ENCODE measurements at places on chromosomes 2 and 18.

- DNase-seq = no peak
Measured at GRCh38 chr18:79197531-79197930, 128.3 kb downstream of the ATP9B start.

- DNase-seq = no peak
Measured at GRCh38 chr18:29711932-29712331, 1330.6 kb downstream of the DSC3 start.

GRCh38 chr2:109408043-109408335 lies 205.8 kb downstream of the SEPTIN10 start:
- DNase-seq = no peak

- no peak for DNase-seq
Measured at GRCh38 chr18:13493725-13494124, 232.6 kb downstream of the FAM210A start.

GRCh38 chr2:39697454-39697853 lies 31.7 kb downstream of the TMEM178A start:
- DNase-seq = no peak

- DNase-seq = no peak
Measured at GRCh38 chr2:72988041-72988440, 70.7 kb downstream of the EMX1 start.

- DNase-seq = no peak
Measured at GRCh38 chr2:42147641-42148274, 21.4 kb upstream of the EML4 start.

GRCh38 chr18:55266981-55267380 lies 307.7 kb upstream of the CCDC68 start:
- DNase-seq = no peak

DNA sequence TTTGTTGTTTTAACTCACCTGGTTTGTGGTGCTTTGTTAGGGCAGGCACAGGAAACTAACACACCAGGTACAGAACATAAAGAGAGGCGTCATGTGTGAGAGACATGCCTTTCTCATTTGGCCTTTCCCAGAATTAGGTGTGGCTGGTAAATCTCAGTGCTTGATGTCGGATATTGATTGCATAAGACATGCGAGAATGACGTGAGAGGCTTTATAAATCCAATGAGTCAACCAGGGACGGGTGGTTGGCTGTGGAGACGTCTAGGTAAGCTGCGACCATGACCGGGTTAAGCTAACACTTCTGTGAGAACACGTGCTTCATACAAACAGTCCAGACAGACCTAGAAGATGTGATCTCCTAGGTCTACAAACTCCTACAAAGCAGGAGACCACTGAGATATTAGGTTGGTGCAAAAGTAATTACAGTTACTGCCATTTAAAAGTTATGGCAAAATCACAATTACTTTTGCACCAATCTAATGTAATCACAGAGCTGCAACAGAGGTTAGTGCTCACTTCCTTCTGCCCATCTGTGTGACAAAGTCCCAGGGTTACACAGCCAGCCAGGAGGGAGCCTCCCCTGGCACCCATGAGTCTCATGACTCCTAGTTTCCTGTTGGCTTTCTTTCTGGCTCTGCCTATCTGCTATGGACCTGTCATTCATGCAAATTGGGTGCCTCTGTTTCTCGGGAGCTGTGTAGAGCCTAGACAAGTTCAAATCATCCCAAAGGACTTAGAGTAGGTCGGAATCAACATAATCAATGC lies 98.9 kb upstream of the ATP8B1 start:
- no peak for DNase-seq

DNA sequence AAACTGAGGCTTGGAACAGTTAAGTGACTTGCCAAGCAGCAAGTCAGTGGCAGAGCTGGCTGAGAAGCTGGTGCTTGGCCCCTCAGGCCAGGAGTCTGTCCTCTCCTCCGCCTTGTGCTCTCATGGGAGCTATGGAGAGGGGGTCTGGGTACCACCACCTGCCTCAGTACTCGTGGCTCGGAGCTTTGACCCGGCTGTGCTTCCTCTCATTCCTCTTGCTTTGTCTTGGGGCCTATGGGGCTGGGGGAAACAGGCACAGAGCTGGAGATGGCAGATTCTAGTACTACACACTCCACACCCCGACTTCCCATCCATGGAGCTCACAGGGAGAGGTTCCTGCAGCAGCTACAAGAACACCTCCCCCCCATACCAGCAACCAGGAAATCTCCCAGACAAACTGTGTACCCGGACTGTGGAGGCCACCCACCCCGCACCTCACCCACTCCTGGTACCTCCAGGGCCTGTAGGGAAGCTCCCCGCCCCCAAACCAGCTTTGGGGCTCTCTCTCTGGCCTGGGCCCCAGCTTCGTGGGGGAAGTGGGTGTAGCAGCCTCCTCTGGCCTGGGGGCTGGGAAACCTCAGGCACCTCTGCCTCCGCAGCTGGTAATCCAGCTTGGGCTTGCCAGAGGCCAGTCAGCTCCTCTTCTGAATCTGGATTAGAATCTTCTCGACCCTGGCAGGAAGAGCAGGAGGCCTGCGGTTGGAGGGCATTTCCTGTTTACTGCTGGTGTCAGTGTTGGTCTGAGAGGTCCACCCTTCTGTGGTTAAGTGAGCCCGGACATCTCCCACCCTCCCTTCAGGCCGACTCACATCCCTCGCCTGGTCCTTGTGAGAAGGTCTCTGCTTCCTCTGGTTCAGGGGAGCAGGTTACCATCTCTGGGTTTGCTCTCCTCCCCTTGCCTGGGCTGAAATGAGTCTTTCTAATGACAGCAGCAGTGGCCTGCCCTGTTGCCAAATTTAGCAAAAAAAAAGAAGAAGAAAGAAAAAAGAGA lies 22.3 kb upstream of the RHOB start:
- DNase-seq = peak; percentile 42

DNA sequence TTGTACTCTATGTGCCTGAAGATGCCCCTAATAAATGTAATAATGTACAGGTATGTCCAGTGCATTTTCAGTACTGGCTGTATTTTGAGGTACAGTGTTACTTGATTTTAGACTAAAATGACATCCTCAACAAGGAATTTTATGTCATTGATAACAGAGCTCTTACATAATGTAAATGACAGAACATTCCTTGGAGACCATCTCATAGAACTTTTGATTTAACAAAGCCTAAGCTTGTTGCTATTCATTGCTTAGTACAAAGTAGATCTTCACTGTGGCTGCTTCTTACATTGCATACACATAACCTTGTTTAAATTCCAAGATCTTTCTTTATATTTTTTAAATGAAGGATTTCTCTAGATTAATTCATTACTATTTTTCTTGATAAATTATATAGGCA lies 24.1 kb downstream of the DYNC1I2 start:
- no peak for DNase-seq

DNA sequence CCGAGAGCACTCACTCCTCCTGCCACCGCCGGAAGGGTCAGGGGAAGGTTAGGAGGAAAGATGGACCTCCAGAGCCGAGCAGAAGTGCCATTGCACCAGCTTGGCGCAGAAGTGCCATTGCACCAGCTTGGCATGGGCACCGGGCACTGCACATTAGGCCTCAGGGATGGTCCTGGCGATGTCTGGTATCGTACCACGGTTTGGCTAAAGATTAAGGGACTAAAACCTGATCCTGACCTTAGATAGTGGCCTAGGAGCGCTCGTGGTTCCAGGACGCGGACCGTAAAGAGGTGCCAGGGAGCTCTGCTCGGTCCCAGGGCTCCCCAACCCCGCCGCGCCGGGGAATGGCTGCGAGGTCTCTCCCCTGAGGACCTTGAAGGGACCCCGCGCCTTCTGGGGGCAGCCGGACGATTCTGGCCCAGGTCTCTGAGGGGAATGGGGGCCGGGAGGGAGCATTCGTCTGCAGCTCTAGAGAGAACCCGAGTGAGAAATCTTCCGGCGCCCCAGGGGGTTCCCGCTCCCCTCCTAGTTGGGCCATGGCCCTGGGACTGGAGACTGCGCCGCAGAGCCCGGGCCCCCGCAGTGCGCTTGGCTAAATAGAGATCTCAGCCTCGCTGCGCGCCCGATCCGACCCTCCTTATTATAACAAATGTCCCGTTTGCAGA lies 1.8 kb downstream of the PAX8 start:
- no peak for DNase-seq

DNA sequence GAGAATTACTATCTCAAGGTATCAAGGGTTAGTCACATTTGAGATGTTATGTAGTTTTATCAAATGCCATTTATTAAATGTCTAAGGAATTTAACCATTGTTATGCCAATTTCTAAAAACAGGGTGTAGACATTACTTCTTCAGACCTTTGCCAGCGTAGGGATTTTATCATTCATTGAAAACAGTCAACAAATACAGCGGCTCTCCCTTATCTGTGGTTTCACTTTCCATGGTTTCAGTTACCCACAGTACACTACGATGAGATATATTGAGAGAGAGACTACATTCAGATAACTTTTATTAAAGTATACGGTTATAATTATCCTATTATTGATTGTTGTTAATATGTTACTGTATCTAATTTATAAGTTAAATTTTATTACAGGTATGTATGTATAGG lies 234.7 kb downstream of the TMX3 start:
- no peak for DNase-seq

DNA sequence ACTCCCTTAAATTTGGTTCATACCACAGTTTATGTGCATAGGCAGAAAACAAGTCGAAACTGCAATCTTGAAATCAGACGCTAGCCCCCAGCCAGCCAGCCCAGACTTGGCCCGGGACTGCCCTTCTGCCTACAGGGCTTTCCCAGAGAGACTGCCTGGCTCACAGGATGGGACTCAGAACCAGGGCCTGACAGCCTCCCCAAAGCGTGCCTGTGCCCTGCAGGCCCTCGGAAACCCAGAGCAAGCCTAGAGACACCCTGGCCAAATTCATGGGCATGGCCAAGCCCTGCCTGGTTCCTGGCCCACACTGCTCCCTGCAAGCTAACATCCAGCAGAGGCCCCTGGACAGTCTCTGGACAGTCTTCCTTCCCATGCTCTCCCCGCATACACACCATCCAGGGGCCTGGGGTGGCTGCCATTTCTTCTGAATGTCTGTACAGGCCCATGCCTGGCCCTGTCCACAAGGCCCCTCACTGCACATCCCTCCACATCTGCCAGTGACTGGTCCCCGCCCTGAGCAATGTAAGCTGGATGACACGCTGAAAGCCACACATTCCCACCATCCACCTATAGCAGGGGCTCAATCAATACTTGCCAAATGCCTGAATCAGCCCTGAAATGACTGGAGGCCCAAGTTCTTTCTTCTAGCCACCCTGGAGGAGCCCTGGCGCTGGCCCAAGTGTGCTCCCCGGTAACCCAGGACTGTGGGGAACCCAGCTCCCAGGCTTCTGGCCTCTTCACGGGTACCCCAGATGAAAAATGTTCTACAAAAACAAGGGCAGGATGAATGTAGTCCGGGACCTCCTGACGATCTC lies 73.1 kb downstream of the HDAC4 start:
- no peak for DNase-seq

DNA sequence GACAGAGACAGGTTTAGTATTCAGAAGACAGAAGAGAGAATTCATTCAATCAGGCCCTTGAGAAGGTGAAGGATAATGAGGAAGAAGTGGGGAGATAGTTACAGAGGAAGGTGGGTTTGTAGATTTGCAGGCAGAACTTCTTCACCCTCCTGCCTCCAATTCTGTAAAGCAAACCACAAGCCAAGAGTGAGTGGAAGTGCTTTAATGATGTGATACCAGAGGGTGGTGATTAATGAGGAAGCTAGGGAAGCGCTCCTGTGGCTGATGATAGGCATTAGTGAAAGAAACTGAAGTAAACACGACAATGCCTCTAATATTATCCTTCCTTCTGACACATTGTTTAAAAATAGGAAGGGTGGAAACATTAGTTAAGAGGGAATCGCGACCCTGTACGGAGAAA lies 78.2 kb downstream of the CAPN13 start:
- DNase-seq = no peak

GRCh38 chr2:175233135-175233719 lies 51.7 kb upstream of the ATP5MC3 start:
- no peak for DNase-seq

- DNase-seq = no peak
Measured at GRCh38 chr18:36522509-36522908, 225.0 kb downstream of the FHOD3 start.

DNA sequence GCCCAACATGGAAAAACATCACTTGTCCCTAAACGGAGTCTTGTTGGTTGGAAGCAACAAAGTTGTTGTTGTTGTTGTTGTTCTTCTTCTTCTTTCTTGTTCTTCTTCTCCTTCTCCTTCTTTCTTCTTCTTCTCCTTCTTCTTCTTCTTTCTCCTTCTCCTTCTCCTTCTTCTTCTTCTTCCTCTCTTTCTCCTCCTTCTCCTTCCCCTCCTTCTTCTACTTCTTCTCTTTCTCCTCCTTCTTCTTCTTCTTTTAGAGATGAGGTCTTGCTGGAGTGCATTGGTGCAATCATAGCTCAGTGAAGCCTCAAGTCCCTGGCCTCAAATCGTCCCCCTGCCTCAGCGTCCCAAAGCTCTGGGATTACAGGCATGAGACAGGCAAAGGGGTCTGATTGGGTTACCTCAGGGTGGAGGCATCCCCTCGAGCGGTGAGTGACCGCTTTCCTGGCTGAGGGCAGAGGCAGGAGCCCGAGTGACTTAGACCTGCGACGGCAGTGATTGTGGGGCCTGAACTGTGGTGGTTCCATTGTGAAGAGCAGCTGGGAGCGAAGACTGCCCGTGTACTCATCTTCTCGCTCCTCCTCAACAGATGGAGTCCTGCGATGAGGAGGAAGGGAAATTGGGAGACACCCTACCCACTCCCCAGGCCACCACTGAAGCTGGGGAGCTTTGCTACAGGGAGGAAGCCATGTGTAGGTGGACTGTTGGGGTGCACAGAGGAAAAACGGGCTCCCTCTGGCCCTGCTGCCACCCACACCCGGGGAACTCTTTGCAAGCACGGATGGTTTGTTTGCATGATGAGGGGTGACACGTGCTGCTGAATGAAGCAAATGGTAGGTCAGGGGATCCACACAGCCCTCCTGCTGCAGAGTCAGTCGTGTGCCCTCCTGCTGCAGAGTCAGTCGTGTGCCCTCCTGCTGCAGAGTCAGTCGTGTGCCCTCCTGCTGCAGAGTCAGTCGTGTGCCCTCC lies 7.0 kb upstream of the PER2 start:
- DNase-seq = no peak

- no peak for DNase-seq
Measured at GRCh38 chr2:47561906-47562305, 158.9 kb downstream of the MSH2 start.

GRCh38 chr2:187962538-187962937 lies 329.1 kb upstream of the GULP1 start:
- no peak for DNase-seq
